ENCODE measurements at places on chromosomes 16 and 17. TPM values are rescaled to one million over a fixed set of nuclear protein-coding genes. Genes with fewer than 3 reads are reported as not detected.
A peak's percentile ranks its signal among the peaks of the same experiment; 100 is the strongest.

- DNase-seq = no peak
Measured at GRCh38 chr17:19880393-19880792, 12.7 kb upstream of the ULK2 start.

GRCh38 chr16:10979717-10980601 lies 35.6 kb downstream of the CLEC16A start:
- no peak for DNase-seq

DNA sequence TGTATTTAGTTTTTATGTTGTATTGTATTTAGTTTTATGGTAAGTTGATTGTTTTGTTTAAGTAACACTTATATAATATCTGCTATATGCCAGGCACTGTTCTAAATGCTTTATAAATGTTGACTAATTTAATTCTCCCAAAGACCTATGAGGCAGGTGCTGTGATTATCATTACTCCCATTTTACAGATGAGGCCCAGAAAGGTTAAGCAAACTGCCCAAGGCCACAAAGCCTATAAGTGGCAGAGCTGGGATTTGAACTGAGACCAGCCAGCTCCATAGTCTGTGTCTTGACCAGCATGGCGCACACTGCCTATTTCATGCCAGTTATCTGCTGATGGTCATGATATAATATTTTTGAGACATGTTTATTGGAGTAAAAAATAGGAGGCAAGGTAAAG lies 24.0 kb downstream of the IL21R start:
- DNase-seq = no peak

DNA sequence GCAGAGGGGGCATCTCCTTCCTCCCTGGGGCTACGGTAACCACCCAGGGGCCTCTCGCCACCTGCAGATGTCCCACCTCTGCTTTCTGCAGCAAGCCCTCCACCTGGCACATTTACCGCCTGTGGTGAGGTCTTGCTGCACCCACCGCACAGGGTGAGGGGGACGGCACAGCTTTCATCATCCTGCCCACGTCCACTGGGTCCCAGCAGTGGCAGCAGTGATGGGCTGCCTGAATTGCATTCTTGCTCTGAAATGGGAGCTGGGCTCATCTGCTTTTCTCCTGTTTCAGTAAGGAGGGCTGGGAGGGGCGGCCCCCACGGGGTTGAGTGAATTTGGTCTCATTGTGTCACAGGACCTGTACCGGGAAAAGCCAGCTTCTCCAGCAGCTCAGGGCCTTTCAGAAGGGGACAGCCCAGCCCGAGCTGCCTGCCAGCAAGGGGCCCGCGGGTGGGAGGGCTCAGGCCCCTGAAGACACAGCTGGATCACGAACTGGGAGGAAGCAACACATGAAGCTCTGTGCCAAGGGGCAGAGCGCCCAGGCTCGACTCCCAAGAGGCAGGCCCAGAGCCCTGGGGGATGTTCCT lies 12.7 kb downstream of the DNAAF8 start:
- no peak for DNase-seq

DNA sequence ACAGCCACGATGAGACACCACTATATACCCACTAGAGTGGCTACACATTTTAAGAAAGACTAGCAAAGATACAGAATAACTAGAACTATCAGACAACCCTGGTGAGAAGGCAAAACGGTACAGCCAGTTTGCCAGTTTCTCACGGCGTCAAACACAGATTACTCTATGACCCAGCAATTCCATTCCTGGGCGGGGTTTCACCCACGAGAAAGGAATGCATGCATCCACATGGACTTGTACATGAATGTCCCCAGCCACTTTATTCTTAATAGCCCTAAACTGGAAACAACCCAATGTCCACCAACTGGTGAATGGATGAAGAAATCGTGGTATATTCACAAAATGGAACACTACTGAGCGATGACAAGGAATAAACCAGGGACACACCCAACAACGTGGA lies 74.5 kb downstream of the MYH10 start:
- no peak for DNase-seq

GRCh38 chr17:15414532-15415306 lies 52.7 kb downstream of the CDRT4 start:
- no peak for DNase-seq

GRCh38 chr16:29712809-29713208 lies 33.0 kb downstream of the C16orf54 start:
- no peak for DNase-seq

- DNase-seq = no peak
Measured at GRCh38 chr16:85265810-85266209, 153.5 kb upstream of the CIBAR2 start.

DNA sequence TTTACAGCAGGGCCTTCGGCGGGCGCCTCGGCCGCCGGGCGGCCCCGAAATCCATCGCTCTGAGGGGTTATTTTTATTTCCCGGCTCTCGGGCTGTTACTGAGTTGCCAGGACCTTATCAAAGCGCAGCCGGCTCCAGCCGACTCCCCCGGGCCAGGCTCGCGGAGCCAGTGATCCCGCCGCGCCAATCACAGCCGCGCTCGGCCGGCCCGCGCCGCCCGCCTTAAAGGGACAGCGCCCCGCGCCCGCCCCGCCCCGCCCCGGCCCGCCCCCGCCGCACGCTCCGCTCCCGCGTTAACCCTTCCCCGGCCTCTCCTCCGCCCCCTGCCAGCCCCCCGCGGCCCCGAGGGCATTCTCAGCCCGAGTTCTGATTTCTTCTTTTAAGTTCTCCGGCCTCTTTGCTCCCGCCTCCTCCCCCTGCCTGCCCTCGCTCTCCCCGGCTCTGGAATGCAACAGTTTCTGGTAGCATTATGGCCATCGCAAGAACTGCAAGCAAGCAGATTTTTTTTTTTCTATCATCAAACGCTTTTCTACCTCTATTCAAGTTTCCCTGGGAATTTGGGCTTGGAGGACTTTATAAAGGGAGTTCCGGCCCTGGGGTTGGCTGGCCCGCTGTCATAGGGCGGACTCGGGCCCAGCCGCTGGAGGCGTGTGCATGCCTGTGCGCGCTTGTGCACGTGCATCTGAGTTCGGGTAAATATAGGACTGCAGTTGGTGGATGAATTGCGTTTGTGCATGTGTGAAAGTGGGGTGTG lies at the start of gene AXIN2:
Gene AXIN2 (minus strand): TSS at position 197 of the 754 bp plus-strand sequence. CDS start 3,028 bp downstream, outside the sequence.
- DNase-seq = peak; percentile 75

DNA sequence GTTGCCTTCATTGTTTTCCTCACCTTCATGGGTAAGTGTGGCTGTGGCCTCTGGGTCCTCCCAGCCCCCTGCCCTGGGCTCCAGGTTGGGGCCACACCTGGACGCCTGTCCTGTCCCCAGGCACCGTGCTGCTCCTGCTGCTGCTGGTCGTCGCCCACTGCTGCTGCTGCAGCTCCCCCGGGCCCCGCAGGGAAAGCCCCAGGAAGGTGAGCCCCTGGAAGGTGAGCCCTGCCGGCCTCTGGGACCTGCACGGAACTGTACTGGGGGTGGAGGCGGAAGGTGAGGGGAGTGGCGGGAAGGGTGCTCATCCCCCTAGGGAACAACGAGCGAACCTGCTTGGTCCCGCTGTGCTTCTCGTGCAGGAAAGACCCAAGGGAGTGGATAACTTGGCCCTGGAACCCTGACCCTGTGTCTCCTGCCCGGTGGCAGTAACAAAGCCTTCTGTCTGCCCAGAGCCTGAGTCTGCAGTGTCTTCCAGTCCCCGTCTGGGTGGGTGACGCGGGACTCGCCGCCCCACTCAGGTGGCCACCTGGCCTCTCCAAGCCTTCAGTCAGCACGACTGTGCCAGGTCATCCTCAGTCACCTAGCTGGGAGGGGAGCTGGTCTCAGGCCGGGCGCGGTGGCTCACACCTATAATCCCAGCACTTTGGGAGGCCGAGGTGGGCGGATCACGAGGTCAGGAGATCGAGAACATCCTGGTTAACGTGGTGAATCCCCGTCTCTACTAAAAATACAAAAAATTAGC lies 831 bp downstream of the SMIM22 start:
- no peak for DNase-seq

- DNase-seq = no peak
Measured at GRCh38 chr17:6505425-6506142, 50.8 kb downstream of the PITPNM3 start.

- DNase-seq = no peak
Measured at GRCh38 chr16:67435758-67436164, 4.8 kb downstream of the HSD11B2 start.

Gene CCL7
- 0.47 TPM for total RNA-seq

Gene PDIA2
- total RNA-seq = 0.14 TPM

Gene NR1D1
- total RNA-seq = 0.85 TPM

Gene TMEM220
- total RNA-seq = 0.85 TPM

Gene PDE6G
- total RNA-seq = 12.2 TPM

Gene NPIPB9
- 0.42 TPM for total RNA-seq

Gene FKBP10
- 9.1 TPM for total RNA-seq

Gene NACA2
- 0.19 TPM for total RNA-seq

Gene CTRB2
- not detected for total RNA-seq

Gene ARL17B
- total RNA-seq = 10.6 TPM

Gene ARL4D
- 1.7 TPM for total RNA-seq
